ENCODE measurements at places on chromosomes 2 and 18.

- DNase-seq, result peak; percentile 9
Observed at GRCh38 chr2:230929381-230930148, 4.5 kb upstream of the GPR55 start.

- DNase-seq, result no peak
Observed at GRCh38 chr2:8848328-8849100, 11.1 kb upstream of the KIDINS220 start.

- no peak for DNase-seq
Observed at GRCh38 chr2:239930871-239931771, 94.0 kb downstream of the NDUFA10 start.

DNA sequence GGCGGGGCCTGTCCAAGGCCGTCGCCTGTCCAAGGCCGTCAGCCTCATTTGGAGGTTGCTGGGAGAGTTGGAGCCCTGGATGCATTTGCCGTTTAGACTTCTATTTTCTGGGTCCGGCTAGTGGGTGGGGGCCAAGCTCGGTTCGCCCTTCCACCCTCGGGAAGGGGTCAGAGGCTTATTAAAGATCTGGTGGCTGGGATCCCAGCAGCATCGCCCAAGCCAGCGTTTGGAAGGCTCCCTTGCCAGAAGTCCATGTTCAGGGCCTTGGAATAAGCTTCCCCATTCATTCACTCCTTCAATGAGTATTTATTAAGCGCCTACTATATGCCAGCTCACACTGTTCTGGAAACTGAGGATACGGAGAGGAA is 516 bp upstream of the DOCK10 start:
- DNase-seq, result no peak

GRCh38 chr18:54210463-54210862 is 14.0 kb downstream of the MBD2 start:
- DNase-seq, result no peak

- DNase-seq, result no peak
Observed at GRCh38 chr18:79599441-79599931, 80.1 kb upstream of the CTDP1 start.

DNA sequence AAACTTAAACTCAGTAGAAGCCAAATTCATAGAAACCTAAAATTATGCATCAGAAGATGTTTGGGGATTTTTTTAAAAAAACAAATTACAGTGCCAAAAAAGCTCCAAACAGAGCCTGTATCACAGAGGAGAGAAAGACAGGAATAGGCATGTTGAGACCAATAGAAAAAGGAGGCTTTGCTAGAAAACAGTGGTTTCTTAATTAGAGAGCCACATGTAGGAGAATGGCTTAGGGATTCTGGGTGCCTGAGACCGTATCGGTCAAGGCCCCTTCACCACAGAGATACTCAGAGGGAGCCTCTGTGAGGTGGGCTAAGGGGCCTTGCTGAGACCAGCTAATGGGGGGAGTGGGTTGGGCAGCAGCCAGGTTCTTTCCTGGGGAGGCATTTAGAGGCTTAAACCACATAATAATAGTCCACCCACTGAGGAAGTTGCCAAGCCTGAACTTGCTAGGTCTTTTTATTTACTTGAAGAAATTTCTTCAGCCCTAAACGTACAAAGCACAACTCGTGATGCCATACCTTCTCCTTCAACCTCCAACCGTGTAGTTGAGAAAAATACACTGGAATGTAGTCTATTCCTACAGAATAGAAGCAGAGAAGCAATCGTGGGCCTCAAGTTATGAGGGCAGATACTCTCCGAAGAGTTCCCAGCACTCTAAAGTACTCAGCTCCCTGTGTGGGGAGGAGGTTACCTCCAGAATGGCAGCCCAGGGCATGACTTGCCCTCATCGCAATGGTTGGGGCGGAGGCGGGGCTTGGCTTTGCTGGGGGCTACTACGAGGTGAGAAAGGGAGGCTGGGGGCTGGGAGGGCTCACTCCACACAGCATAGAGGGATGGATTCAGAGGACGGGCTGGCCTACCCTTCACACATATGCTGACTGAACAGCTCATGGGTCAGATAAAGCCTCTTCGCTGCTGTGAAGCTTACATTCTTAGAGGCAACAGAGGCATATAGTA is 237.9 kb downstream of the TPGS2 start:
- no peak for DNase-seq

DNA sequence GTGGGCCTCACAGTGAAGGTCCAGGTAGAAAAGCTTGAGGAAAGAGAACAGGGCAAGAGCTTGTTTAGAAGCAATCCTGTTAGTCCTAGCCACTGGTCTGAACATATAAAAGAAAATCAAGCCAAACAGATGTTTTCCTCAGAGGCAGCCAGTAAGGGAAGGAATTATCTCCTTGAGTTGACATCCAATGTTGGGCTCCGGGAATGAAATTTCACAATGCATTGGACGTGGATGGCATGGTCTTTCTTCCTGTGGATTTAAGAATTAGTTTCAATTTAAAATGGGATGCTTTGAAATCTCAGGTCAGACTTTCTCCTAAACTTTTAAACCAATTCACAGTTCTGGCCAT is 92.1 kb downstream of the ACKR3 start:
- DNase-seq, result no peak

DNA sequence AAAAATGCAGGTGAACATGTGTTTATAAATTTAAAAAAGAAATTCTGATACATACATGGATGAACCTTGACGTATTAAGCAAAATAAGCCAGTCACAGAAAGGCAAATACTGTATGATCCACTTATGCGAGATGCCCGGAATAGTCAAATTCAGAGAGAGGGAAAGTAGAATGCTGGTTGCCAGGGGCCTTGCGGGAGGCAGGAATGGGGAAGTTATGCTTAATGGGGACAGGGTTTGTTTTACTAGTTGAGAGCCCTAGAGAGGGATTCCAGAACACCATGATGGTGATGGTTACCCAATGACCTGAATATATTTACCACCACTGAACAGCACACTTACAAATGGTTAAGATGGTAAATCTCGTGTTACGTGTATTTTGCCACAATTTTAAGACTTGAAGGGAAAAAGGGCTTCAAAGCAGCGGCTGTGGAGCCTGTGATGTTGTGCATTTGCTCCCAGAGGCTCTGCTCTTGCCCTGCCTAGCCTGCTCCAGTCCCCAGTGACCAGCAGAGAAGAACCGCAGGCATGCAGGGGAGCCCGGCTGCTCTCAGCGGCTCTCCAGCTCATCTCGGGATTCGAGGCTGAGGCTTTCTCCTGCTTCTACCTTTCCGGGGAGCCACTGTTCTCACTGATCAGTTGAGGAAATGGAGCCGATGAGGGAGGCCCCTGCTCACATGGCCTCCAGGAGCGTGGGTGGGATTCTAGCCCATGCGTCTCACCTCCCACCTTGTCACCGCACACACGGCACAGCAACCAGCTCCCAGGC is 51.7 kb upstream of the TFCP2L1 start:
- no peak for DNase-seq

DNA sequence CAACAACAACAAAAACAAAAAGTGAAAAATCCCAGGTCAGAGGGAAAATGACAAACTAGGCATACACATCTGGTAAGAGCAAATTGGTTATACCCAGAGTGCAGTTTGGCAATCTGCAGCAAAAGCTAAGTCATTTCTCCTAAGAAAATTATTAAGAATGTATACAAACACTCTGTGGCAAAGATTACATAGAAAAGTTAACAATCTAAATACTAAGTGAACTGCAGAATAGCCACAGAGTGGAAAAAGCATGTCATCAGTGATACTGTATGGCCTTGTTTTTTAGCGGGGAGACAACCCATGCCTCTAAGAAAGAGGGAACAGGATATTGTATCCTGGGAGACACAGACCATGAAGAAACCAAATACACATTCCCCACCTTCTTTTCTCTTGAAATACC is 136.0 kb upstream of the ITGB6 start:
- DNase-seq, result no peak

- no peak for DNase-seq
Observed at GRCh38 chr2:163518762-163519161, 217.0 kb downstream of the FIGN start.

DNA sequence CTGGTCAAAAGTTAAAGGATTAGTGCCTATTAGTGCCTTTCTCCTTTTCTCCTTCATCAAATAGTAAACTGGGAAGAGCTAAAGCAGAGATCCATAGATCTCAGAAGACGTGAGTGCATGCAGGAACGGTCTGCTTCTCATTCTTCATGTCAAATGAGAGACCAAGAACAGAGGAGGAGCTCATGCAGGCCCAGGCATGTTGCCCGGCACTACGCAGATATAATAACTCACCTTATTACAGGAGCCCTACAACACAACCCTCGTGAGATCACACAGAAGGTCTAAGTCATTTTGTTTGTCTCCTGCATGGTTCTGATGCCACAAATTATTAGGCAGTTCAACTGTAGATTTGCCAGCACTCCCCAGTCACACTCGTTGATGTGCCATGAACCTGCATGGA is 71.8 kb downstream of the CMPK2 start:
- no peak for DNase-seq

DNA sequence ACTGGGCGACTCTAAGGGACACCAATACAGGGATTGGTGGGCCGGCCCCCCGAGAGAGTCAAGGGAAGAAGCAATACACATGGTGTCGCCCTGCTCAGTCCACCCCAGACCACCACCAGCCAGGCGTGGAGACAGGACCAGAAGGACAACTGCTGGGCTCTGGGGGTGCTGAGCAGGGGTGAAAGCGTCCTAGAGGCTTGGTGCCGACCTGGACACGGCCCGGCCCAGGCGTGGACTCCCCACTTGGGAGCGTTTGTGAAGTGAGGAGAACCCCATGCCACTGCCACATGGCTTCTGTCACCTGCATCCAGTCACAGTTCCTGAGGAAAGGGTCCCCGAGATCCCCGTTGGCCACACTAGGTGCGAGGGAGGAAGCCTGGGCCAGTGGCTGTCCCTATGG is 35.4 kb upstream of the ITM2C start:
- no peak for DNase-seq

DNA sequence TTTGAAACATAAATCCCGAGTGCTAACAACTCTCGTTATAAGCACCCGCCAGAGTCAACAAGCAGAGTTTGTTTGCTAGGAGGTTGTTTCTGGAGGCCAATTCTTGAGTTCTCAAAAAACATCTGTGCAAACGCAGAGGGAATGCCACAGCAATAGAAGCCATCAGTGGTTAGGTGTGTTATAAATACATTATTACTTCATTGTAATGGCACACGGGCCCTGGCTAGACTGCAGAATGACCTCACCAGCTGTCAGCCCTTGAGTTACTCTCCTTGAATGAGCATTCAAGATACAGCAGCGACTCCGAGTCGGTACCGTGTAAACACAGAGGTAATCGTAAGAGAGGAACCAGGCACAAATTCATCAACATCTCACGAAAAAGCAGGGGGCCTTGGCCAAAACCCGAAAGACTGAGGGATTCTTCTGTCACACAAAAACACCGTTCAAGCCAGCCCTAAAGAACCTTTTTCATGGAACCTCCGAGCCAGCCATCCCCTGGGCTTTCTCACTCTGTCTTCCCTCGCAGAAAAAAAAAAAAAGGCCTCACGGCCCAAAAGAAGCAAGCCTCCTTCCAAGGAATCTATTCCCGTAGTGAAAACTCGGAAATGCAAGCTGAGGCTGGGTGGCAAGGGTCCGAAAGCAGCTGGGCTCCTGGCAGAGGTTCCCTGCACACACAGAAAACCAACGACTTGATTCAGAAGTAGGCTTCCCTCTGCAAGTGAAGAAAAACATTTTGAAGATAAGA is 133.7 kb upstream of the MEIS1 start:
- no peak for DNase-seq

DNA sequence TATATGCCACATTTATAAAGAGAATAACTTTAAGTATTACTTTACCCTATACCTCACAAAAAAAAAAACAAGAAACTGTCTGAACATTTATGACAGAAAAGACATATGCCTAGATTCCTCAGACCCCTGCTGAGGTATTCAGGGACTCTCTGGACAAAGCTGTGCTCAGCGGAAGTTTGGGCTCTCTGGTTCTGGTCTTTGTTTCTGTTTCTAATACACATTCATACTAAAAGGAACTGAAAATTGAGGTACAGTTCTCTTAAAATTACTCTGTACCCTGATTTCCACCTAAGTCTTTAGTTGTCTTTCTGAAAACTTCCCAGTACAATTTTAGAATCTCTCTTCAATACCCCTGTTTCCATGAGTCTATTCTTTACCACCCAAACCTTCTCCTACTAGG is 160.3 kb downstream of the IKZF2 start:
- no peak for DNase-seq

DNA sequence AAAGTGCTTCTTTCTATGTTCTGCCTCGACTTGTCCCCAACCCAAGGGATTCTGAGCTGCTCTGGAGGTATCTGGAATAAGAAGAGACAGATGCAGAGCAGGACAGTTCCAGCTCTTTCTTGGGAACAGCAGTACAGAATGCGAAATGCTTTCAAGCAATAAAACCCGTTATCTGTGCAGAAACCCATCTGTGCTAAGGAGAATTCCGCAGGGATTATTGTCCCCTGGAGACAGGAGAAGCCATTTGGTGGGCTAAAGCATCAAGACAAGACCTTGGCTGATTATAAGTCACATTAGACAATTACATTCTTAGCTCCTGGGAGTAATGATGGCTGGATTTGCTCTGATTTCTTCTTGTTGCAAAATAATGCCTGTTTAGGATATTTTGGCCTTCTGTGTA is 185.4 kb upstream of the GLI2 start:
- no peak for DNase-seq

- DNase-seq, result no peak
Observed at GRCh38 chr2:111519071-111519470, 364.9 kb downstream of the ANAPC1 start.

- DNase-seq, result no peak
Observed at GRCh38 chr2:154814856-154815255, 116.4 kb downstream of the KCNJ3 start.

DNA sequence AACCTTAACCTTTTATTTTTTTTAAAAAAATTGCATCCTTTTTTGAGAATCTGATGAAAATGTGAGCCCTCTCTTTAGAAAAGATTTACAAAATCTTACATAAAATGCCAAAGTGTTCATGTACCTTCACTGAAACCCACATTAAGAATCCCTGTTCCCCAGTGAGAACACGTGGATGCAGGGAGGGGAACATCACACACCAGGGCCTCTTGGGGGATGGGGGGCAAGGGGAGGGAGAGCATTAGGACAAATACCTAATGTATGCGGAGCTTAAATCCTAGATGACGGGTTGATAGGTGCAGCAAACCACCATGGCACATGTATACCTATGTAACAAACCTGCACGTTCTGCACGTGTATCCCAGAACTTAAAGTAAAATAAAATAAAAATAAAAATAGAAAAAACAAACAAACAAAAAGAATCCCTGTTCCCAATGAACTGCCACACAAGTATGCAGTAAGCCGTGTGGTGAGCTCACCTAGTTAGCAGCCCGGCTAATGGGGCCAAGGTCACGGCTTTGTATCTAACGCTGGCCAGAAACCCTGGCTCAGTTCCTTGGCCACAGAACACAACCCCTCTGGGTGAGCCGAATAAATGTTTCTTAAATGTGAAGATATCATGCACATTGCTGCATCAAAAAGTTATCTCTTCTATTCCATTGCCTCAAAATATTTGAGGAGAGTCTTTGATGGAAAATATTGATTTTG is 41.4 kb downstream of the CHST9 start:
- no peak for DNase-seq

GRCh38 chr2:108169982-108170625 is 69.7 kb upstream of the SULT1C3 start:
- DNase-seq, result peak; percentile 30

- no peak for DNase-seq
Observed at GRCh38 chr2:216298719-216299495, 73.4 kb downstream of the MARCHF4 start.
